ENCODE measurements at places on chromosomes 1 and 21.

DNA sequence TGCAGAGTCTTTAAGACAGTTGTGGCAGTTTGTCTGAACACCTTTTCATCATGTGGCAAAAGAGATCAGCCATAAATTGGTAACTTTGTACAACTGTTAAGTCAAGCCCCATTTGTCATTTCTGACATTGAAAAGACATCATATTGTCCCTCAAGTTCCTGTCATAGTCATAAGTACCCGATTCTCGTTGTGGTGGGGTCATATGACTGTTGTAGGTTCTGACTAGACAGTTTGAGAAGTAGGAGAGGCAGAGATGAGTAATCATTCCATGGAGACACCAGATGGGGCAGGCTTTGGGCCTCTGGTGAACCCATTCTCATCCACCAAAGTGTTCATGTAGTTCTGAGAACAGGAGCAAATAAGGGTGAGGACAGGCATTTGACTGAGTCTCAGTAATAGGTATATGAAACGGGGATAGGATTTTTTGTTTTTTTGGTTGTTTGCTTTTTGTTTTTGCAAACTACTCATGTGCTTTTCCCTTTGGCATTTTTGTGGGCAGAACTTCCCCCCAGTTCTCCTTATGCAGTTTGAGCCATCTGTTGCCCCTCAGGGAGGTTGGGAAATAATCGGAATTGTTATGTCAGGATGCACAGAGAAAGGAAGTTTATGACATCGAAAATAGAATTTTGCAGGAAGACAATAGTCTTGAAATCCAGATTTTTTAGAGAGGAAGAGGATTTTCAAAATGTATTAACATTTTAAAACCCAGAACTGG, 86.9 kb upstream of the KCNE2 start:
- DNase-seq, result no peak

GRCh38 chr1:37437087-37437486, 37.3 kb upstream of the ZC3H12A start:
- no peak for DNase-seq

DNA sequence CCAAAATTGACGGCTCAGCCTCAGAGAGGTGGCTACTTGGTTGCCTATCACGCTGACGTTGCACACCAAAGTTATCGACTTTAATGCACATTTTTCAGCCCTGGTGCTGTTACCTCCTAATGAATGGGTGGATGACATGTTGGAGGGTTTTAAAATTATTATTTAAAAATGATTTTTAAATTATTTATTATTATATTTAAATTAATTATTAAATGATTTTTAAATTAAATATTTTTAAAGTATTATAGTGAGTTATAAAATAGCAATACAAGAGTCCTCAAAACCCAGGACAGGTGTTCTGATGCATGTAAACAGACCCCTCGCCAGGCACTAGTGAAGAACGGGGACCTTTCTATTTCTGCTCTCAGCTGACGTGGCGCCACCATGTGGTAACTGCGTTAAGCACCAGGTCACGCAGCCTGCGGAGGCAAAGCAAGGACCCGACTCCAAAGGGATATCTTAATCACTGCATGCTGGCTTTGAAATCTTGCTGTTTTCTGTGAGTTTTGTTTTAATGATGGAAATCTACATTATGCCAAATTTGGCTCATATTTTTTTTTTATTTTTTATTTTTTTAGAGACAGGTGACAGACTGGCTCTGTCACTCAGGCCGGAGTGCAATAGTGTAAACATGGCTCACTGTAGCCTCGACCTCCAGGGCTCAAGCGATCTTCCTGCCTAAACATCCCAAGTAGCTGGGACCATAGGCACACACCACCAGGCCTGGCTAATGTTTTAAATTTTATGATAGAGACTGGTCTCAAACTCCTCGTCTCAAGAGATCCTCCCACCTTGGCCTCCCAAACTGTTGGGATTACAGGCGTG, 22.6 kb downstream of the CASP9 start:
- peak; percentile 40 for DNase-seq

- DNase-seq, result no peak
These were observed 188.2 kb downstream of the HHAT start for GRCh38 chr1:210516697-210517459.

GRCh38 chr1:175663991-175664390, 79.4 kb downstream of the TNR start:
- no peak for DNase-seq

DNA sequence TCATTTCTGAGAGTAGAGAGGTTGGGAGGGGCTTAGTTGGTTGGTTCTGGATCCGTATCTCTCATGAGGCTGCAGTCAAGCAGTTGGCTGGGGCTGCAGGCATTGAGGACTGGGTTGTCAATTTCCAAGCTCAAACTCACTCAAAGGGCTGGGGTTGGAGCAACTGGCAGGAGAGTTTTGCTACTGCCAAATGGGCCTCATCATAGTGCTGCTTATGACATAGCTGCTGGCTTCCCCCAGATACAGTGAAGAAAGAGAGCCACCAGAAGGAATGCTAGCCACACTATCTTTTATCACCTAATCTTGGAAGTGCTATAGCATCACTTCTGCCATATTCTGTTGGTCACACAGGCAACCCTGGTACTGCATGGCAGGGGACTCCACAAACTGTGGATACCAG, 363.5 kb upstream of the USP24 start:
- DNase-seq, result no peak

DNA sequence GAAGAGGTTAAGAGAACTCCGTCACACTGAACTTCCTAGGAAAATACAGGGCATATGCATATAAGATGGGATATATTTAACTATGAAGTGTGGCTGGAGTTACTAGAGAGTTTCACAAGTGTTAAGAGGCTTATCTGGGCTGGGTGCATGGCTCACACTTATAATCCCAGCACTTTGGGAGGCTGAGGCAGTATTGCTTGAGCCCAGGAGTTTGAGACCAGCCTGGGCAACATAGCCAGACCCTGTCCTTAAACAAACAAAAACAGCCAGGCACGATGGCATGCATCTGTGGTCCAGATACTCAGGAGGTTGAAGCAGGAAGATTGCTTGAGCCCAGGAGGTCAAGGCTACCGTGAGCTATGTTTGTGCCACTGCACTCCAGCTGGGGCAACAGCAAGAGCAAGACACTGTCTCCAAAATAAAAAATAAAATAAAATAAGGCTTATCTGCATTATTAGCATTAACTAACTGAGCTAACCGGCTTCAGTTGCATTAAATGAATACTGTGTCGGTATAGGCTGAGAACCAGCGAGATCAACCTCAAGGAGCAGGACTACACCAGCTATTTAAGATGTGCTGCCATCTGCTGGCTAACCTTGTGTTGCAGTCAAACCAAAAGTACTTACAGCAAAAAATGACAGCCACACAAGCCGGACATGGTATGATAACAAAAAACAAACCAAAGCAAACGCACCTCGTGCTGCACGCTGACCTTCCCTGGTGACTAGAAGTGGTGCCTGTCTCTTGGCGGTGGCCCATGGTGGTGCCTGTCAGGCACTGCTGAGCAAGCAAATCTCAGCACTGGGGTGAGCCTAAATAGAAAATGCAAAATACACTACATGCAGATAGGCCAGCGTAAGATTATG, 19.7 kb upstream of the RBBP5 start:
- DNase-seq, result peak; percentile 91

DNA sequence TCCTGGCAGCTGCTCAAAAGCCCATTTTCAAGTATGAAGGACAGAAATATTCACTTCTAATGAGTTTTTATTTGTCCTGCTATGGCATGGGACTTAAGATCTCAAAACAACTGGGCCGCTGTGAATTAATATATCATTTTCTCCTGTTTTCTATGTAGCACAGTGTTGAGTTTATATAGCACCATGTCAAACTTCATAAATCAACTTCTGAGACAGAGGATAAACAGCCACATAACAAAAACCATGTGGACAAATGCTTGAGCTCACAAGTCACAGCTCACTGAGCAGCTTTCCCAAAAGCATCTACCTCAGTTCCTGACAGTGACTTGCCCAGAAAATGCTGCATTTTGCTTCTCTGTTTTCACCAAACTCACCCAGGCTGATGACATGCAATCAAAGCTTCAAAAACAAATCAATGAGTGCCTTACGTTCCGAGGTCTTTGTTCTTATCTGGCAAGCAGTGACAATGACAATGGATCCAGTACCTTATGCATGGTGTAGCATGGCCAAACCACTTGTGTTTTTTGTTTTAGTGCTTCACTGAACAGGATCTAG, 722.6 kb downstream of the LRRIQ3 start:
- no peak for DNase-seq

DNA sequence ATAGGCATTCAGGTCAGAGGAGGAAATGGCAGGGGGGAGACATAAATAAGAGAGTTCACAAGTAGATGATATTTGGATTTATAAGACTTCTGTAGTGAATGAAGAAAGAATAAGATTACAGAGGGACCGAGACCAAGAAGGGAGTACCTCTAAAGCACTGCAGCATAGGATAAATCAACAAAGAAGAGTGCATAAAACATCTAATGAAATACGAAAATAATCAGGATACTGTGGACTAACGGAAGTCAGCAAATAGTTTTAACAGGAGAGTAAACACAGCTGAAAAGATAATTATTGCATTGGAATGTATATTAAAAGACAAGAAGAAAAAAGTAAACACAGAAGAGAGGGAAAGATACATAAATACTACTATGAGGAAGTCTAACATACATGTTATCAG, 921.9 kb upstream of the PRMT6 start:
- no peak for DNase-seq

GRCh38 chr1:154391086-154391770, 13.9 kb upstream of the IL6R start:
- no peak for DNase-seq

DNA sequence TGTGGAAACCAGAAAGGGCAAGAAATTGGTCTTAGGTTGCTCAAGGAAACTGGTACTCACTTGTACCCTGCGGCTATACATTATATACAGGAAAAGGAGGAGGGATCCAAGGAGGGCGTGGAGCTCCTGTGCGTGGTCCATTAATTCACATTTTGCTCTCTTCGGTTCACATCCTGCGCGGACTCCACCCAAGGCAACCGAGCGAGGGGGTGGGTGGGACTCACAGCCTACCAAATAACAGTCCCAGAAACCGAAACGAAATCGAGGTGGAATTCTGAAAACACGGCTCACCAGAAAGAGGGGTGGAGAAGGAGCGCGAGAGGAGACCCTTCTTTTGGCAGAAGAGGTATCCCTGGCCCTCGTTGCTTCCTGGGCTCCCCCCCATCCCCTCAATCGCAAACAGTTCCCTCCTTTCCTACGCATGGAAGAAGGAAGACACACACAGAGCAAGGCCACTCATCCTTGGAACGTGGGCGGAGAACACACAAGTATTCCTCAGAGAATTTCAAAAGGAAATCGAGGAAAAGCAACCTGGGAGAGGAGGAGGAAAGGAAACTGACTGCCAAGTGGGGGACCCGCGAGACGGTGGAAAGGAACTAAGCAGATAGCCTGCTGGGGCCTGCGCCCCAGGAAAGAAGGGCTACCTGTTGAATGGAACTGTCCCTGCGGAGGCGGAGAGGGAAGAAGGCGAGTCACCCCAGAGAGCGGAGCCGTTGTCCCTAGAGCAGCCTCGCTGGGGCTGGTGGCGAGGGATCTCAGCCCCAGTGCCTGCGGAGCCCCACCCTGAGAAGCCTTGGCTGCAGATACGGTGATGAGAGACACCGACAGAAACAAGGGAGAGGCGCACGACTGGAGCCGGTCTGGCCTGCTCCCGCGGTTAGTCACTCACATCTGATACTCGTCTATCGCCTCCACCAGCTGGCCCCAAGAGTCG, 705 bp downstream of the AIDA start:
- DNase-seq, result no peak

- no peak for DNase-seq
These were observed 156.2 kb upstream of the RGS18 start for GRCh38 chr1:192002063-192002462.

- no peak for DNase-seq
These were observed 24.3 kb upstream of the PPP1R15B start for GRCh38 chr1:204435872-204436271.

- no peak for DNase-seq
These were observed 43.6 kb downstream of the PBX1 start for GRCh38 chr1:164602480-164603093.

DNA sequence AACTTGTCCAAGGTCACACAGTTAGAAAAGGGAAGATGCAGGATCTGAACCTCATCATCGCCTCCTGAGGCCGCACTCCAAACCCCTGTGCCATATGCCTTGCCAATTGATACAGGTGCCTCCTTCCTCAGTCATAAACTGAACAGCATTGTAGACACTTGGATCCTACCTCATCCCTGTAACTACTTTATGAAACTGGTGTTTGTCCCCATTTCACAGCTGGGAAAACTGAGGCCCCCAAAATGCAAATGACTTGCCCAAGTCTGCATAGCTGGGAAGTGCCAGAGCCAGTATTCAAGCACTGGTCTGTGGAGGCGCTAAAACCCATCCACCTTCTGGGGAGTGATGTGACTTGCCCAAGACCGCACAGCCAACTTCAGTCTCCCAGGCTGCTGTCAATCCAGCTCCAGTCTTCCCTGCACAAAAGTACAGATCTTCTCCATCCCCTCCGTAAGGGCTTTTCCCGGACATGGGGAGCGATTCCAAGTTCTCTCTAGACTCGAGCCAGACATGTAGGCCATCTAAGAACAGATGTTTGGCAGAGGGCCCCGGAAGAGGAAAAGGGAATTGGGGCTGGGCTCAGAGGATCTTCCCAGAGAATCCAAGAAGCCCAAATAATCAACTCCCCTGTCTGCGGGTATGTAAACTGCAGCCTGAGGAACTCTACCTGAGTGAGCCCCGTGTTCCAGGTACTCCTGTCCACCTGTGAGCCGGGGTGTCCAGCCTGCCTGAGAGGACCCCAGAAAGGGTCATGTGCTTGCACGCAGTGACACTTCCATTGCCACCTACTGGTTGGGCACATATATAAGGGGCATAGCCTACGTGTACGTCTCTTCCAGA, 60.5 kb downstream of the SYT2 start:
- DNase-seq, result no peak

- DNase-seq, result no peak
These were observed 2.4 kb upstream of the MMP23B start for GRCh38 chr1:1629430-1630190.

GRCh38 chr1:112558634-112559033, 49.9 kb downstream of the WNT2B start:
- DNase-seq, result no peak

DNA sequence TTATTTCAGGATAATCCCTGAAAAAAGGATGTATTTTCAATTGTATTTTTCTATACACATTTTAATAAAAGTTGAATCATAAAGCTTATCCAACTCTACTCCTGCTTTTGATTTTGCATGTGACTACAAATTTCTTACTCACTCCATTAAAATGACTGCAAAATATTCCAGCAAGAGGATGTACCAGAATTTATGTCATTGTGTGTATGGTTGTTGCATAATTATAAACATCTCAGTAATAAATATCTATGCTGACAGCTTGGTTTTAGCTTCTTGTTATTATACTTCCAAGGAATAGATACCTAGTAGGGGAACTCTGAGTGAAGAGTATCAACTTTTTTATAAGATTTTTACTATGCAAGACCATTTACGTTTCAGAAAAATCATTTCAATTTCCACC, 463.2 kb upstream of the RUNX1 start:
- DNase-seq, result no peak

- DNase-seq, result no peak
These were observed 10.7 kb downstream of the NEGR1 start for GRCh38 chr1:72271555-72272085.

GRCh38 chr1:157269656-157270375, 131.6 kb upstream of the ETV3 start:
- DNase-seq, result no peak

GRCh38 chr21:40471103-40471502, 375.9 kb downstream of the DSCAM start:
- no peak for DNase-seq

Measured in omental fat pad (tissue), 4 donors.